Astrocyte (in vitro differentiated cells and primary cell): ENCODE measurements at places on chromosomes 1 and 21. TPM values are rescaled to one million over a fixed set of nuclear protein-coding genes. Genes with fewer than 3 reads are reported as not detected.
A peak's percentile ranks its signal among the peaks of the same experiment; 100 is the strongest.

Gene MRPL37
- total RNA-seq = 80.0 and 81.4 TPM in 2 replicates

Gene MFAP2
- total RNA-seq = 121 and 132 TPM in 2 replicates

DNA sequence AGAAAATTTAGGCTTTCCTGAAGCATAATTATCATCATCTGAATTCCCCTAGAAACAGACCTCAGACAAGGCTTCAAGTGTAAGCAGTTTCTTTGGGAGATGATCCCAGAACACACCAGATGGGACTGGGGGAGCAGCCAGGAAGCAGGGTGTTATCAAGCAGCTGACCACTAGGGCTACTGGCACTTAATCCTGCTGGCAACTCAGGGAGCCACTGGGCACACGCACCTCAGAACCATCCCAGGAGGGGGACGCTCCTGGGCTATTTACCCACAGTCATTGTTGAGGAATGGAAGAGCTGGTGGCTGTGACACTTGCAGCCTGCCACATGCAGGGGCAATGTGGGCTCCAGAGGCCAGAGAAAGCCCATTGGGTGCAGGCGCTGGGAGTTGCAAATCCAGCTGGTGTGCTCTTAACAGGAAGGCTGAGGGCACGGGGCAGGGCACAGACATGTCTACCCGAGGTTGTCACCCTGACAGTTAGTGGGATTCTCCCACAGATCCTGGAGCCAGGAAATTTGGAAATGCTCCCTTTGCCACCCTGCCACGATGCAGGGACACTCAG, 15.1 kb upstream of the IL22RA1 start:
- no peak for DNase-seq

- DNase-seq = no peak
Measured at GRCh38 chr1:7343882-7344281, 427.2 kb upstream of the VAMP3 start.

GRCh38 chr1:243716906-243717305, 133.1 kb downstream of the AKT3 start:
- peak; percentile 31 for DNase-seq

- peak; percentile 36 for DNase-seq
Measured at GRCh38 chr1:77036560-77036959, 169.3 kb downstream of the ST6GALNAC5 start.
